ENCODE measurements at places on chromosomes 4 and X.

- peak; percentile 39 for DNase-seq
These were observed 32.7 kb downstream of the RBMX start for GRCh38 chrX:136847874-136848273.

DNA sequence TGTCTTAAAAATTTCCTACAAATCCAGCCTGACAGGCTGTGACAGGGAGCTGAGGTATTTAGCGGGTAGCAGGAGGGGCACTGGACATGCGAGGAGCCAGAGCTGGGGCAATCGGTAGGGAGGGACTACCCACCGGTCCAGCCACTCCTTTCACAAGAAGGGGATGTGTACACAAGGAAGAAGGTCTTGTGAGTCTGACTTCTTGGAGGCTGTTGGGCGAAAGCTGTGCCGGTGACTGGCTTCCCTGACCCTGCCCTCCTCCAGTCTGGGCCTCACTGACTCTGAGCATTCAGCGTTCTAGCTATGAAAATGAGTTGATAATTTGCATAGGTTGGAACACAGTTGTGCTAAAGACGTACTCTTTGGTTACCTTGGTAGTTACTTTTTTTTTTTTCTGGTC, 12.7 kb upstream of the CXCL8 start:
- DNase-seq = no peak

DNA sequence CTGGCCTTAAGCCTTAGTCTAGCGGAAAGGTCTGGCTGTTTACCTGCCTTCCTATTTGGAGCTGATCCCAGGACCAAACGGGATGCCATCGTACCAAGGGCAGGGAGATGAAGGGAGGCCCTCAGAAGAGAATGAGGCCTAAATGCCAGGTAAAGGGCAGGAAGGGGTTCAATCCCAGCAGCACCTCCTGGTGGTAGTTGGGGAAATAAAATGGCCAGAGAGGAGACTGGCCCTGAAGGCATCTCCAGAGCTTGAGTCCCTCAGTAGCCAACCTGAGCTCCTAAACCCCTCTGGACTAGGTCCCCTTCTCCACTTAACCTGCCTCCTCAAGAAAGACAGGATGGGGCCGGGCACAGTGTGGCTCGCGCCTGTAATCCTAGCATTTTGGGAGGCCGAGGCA, 53.7 kb downstream of the KDM5C start:
- DNase-seq = no peak

DNA sequence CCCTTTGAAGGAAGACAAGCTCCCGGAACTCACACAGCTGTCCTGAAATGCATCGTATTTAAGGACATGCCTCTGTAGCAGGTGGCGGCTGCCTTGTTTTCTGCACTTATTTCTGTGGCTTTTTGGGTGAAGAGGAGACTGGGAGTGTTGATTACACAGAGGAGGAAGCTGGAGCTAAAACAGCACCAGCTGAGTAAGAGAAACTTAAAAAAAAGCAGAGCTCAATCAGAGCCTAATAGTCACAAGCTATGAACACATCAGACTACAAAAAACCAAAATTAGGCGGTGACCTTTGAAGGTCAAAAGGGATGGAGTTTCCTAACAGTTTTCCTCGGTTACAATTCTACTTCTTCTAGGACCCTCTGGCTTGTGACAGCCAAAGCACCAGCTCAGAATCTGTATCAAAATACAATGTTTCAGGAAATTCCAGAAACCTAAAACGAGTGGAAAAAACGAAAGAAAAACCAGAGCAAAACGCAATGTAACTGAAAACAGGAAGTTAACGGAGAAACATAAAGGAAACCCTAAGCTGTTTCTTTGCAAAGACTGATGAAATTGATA, 13.5 kb downstream of the PRKX start:
- peak; percentile 44 for DNase-seq

GRCh38 chr4:147620315-147620714, 3.1 kb downstream of the TMEM184C start:
- DNase-seq = no peak

DNA sequence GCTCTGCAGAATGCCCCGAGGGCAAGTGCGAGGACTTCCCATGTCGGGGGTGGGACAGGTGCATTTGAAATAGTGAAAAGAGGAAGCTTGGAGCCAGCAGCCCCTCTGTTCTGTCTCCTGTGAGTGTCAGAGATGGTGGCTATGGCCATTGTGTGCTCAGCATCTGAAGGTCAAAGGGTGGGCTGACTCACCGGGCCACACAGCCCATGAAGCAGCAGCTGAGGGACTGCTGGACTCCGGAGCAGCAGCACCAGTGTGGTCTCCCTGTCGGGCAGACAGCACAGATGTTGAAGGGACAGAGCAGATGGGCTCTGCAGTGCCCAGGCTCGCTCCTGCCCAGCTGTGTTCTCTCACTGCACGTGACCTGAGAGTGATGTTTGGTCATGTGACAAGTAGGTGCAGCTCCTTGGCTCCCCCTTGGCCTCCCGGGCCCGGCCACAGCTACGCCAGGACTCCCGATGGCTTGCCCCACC, 53.5 kb downstream of the TBC1D14 start:
- no peak for DNase-seq

DNA sequence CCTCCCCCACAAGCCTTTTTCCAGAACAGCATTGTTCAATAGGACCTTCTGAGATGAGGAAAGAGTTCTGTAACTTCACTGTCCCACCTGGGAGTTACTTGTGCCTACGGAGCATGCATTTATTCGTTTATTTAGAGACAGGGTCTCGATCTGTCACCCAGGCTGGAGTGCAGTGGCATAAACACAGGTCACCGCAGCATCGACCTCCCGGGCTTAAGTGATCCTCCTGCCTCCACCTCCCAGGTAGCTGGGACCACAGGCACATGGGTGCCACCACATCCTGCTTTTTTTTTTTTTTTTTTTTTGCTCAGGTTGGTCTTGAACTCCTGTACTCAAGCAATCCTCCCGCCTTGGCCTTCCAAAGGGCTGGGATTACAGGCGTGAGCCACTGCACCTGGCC, 2.9 kb downstream of the MAP3K15 start:
- DNase-seq = no peak

GRCh38 chr4:24428850-24429249, 155.5 kb downstream of the DHX15 start:
- no peak for DNase-seq

- DNase-seq = no peak
These were observed 147.1 kb downstream of the ZNF674 start for GRCh38 chrX:46398126-46398525.

GRCh38 chrX:65813245-65813644, 145.8 kb downstream of the MSN start:
- DNase-seq = no peak

DNA sequence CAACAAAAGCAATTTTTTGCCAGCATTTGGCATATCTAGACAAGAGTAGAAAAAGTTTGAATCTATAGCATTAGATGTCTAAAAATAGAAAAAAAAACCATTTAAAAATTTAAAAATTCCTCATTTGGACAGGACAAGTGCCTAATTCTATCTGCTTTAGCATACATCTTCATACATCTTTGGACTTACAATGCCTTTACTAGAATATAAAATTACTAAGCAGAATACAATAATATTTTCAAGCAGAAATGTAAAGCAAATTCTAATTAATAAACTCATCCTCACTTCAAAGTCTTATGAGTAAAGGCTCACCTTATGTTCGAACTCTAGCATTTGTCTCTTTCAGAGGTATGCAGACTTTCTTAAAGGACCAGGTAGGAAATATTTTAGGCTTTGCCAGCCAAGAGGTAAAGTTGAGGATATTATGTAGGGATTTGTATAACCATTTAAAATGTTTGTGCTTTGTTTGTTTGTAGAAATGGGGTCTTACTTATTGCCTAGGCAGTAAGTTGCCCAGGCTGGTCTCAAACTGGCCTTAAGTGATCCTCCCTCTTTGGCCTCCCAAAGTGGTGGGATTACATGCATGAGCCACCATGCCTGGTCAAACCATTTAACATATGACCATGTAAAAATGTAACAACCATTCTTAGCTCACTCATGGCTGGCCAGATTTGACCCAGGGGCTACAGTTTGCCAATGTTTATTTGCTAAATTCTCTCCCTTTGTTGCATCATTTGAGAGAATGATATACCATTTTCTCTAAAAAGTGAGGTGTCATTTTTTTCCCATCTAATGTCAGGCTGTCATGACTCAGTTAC, 29.1 kb downstream of the UGDH start:
- no peak for DNase-seq

GRCh38 chr4:93199492-93199891, 629.1 kb upstream of the ATOH1 start:
- DNase-seq = no peak
